CD4-positive, alpha-beta T cell treated with Interleukin-1 beta for 1 hour (primary cell): ENCODE measurements at places on chromosomes 12 and 14.

DNA sequence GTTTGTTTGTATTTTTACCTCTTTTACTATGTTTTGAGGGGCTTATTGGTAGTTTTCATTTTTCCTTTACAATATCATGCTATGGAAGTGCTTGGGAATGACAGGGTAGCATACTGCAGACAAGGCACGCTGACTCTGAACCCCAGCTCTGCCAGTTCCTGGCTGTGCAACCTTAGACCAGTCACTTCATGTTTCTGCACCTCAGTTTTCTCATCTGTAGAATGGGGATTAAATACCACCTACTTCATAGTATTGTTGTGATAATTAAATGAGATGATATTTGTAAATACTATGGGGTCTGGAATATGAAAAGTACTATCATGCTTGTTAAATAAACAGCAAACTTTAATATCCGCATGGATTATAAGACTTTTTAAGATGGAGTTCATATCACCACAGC, 35.4 kb downstream of the SRRM4 start:
- DNase-seq, result no peak

GRCh38 chr14:95408731-95409476, 89.2 kb upstream of the CLMN start:
- no peak for DNase-seq

GRCh38 chr12:25387732-25388050, 137.0 kb upstream of the KRAS start:
- no peak for DNase-seq

- no peak for DNase-seq
These were observed 259.6 kb downstream of the AKAP6 start for GRCh38 chr14:32588448-32589320.

GRCh38 chr14:67674139-67674479, 323 bp downstream of the VTI1B start:
- peak; percentile 48 for DNase-seq

- no peak for DNase-seq
These were observed 78.9 kb upstream of the RESF1 start for GRCh38 chr12:31880340-31880739.

DNA sequence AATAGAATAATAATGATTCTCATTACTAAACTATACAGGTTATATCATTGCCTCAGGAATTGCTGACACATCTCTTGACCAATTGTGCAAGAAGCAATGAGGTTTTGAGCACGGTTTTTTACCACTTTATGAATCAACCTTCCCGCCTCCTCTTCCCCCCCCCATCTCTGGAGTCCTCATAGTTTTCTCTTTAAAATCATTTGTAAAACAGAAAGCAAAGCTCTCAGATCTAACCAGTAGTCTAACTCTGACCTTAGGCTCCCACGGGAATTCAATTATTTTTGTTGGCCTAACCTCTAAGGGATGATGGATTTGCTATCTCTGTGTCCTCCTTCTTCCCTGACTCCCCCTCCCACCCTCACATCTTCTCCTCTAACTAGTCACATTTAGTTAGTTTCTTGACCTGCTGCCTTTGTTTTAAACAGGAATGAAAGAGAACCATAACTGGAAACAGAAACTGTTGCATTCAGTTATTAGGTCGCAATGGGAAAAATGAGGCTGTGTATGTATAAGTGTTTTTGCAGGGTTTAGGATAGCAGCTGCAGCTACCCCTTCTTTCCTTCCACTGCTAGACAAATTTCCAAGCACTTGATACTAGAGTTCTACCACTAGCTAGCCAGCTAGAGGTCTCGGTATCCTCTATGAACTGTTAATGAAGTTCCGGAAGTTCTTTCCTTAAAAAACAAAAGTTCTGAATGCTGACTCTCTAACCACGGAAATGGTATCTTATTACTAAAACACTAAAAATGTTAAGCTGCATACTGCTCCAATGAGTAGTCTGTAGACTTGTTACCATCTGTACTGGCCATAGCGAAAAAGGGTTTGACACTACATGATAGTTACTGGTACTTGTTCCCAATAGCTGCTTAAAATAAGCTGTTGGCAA, 65.4 kb downstream of the TAOK3 start:
- no peak for DNase-seq

- DNase-seq, result no peak
These were observed 20.0 kb downstream of the PTHLH start for GRCh38 chr12:27952510-27952909.

- no peak for DNase-seq
These were observed 24.0 kb upstream of the IRF2BPL start for GRCh38 chr14:77052281-77053044.

GRCh38 chr14:76073717-76074116, 78.0 kb upstream of the GPATCH2L start:
- no peak for DNase-seq

DNA sequence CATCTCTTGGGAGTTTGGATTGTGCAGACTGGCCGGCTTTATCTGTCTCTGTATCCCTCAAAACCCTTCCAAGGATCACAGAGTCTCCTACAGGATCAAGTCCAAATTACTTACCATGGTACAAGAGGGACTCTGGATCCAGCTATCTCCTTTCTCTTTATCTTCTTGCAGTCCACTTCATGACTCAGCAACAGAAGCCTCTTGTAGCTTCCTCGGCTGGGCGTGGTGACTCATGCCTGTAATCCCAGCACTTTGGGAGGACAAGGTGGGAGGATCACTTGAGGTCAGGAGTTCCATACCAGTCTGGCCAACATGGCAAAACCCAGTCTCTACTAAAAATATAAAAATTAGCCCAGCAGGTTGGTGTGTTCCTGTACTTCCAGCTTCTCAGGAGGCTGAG, 189.7 kb downstream of the BCAT1 start:
- DNase-seq, result no peak

DNA sequence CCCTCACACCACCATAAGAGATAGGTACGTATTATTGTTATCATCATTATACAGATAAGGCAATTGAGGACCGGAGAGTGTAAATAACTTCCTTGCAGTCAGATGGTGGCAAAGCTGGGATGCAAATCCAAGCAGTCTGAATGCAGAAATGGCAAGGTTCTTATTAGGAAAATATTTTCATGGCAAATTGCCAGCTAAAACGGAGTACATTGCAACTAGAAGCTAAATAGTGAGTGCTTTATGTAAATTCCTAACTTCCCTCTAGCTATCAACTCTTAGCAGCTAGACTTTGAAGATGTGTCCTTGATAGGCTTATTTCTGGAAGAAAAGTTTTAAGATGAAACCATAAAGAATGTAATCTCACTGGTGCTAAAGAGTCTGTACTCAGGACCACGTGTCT, 323.9 kb upstream of the DIO2 start:
- DNase-seq, result no peak

- DNase-seq, result no peak
These were observed 348.3 kb downstream of the ZFP36L1 start for GRCh38 chr14:68444449-68445168.

- DNase-seq, result no peak
These were observed 9.0 kb downstream of the MARS1 start for GRCh38 chr12:57496822-57497221.

DNA sequence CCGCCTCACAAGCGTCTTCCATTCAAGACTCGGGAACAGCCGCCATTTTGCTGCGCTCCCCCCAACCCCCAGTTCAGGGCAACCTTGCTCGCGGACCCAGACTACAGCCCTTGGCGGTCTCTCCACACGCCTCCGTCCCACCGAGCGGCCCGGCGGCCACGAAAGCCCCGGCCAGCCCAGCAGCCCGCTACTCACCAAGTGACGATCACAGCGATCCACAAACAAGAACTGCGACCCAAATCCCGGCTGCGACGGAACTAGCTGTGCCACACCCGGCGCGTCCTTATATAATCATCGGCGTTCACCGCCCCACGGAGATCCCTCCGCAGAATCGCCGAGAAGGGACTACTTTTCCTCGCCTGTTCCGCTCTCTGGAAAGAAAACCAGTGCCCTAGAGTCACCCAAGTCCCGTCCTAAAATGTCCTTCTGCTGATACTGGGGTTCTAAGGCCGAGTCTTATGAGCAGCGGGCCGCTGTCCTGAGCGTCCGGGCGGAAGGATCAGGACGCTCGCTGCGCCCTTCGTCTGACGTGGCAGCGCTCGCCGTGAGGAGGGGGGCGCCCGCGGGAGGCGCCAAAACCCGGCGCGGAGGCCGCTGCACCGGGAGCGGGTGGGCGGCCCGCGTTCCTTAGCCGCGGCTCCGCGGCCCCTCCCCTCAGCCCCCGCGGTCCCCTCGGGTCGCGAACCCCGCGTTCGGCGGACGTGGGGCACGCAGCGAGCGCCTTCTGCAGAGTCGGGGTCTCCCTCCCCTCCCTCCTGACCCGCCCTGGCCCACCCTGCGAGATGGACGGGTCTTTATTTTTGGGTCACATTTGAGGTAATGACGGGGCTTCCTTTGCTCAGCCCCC, at the start of gene UBC:
UBC (minus strand) TSS at position 259 of the 847 bp plus-strand sequence. CDS start 879 bp downstream, outside the sequence.
- DNase-seq, result peak; percentile 88

DNA sequence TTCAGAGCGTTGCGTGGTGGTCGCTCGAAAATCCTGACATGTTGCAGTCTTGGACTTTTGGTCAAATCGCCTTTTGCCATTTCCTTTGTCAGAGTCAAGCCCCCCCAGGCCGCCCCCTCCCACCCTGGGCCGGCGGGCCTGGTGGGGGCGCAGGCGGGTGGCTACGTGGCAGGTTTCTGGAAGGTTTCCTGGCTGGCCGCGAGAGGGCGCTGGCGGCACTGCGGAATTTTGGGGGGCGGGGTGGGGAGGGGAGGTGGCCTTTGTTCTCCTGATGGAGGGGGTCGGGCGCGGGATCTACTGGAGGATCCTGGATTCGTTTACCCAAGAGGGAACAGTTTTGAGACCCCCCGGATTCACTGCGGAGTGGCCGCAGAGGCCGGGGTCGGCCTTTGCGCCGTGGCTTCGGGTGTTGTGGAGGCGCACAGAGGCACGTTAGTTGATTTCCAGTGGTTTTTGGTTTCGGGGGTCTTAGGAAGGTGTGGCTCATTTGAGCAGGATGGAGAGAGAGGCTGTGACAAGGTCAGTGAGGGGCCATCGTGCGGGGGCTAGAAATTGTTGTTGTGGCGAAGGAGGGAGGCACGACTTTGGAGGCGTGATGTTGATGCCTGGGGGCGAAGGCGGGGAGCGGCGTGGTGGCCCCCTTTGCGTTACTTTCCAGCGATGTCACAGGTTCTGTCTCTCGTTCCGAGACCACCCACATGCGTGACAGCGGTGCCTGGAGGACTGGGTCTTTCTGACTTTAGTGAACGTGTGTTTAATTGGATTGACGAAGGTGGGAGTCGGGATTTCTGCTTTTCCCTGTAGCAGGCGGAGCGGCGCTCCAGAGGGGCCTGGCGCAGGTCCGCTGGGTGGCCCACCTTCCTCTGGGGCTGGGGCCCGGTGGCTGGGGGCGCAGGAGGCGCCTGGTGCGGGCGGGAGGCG, 1.4 kb downstream of the MEG3 start:
- no peak for DNase-seq

GRCh38 chr14:41615011-41615595, 8.4 kb downstream of the LRFN5 start:
- DNase-seq, result no peak

DNA sequence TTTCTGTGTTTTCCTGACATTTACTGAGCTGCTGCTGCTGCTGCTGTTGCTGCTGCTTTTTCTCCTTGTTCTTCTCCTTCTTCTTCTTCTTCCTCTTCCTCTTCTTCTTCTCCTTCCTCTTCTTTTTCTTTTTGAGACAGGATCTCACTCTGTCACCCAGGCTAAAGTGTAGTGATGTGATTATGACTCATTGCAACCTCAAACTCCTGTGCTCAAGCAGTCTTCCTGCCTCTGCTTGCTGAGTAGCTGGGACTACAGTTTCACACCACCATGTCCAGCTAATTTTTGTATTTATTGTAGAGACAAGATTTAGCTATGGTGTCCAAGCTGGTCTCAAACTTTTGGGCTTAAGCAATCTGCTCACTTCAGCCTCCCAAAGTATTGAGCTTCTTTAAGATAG, 95.8 kb downstream of the TMTC3 start:
- DNase-seq, result no peak

GRCh38 chr14:69644814-69645213, 33.4 kb downstream of the SUSD6 start:
- DNase-seq, result no peak

GRCh38 chr12:98579347-98579746, 14.1 kb upstream of the SLC25A3 start:
- no peak for DNase-seq

DNA sequence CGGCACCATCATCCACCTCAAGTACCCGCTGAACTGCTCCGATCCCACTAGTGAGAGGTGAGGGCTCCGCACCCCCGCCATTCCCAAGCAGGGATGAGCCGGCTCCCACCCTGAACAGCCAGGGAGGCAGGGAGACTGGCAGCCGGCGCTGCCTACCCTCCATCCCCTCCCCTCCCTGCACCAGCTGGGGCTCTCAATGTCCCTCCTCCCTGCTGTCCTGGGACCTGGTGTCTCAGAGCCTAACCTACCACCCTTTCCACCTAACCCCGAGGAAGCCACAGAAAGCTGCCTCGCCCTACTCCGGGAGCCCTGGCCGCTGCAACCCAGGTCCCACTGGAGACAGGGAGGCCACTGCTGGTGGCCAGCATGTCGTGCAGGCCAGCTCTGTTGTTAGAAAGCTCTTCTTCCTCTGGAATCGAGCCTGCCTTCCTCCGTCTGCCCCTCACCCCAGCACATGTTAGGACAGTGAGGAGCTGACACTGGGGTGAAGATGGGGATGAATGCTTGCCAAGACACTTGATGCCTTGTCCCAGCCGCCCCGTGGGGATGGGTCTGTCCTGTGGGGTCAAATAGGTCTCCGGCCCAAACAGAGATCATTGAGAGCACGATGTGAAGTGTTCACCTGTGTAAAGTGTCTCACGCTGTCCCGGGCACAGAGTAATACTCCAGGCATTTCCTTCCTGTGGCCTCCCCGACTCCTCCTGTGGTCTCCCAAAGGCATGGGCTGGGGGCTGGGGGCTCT, 1.1 kb downstream of the PTPN6 start:
- DNase-seq, result no peak

- DNase-seq, result no peak
These were observed 21.0 kb upstream of the CCND2 start for GRCh38 chr12:4252601-4253000.
